ENCODE measurements at places on chromosomes 4 and X. TPM values are rescaled to one million over a fixed set of nuclear protein-coding genes. Genes with fewer than 3 reads are reported as not detected.

DNA sequence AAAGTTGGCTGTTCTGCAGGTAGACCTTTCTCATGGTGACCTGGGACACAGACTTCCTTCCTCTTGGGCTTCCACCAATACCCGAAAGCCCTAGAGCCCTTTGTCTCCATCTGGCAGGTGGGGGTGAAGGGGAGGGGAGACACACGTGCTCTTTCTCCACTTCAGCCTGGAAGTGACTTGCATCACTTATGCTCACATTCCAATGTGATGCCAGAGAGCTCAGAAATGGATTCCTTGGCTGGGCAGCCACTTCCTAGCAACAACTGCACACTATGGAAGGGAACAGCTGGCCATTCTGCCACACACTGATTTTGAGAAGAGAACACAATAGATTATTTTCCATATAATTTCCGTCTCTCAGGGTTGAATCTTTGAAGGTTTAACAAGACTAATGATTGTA lies 36.3 kb downstream of the C4orf51 start:
- no peak for DNase-seq

DNA sequence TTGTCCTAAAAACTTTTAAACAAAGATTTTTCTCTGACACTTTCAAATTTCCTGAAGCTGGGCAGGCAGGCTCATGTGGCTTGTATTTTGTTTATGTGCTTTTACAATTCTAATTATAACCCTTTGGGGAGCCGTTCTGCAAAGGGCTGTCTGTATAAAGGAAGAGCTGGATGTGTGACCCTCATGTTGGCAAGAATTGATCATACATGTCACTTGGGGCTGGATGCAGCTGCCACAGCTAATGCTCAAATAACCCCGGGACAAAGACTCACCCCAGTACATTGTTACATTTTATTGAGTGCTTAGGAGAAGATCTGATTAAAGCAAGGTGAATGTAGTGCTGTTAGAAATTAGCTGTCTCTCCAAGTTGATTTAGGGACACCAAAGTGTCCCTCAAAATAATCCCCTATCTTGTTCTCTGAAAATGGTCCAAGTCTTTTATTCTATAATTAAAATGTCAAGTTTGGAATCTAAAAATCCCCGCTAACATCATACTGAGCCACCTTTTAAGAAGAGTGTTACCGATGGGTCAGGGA lies 13.0 kb upstream of the DAPP1 start:
- DNase-seq, result no peak

BEX5 gene
- total RNA-seq, result not detected

P2RY10 gene
- total RNA-seq, result not detected

NKX6-1 gene
- total RNA-seq, result not detected

TMPRSS11A gene
- 1.8 TPM for total RNA-seq
